Omental fat pad (tissue), 4 donors: ENCODE measurements at places on chromosomes 2 and 18. TPM values are rescaled to one million over a fixed set of nuclear protein-coding genes. Genes with fewer than 3 reads are reported as not detected.
A peak's percentile ranks its signal among the peaks of the same experiment; 100 is the strongest.

Gene TMEM198
- total RNA-seq, result 1.9 TPM

Gene KLF11
- total RNA-seq, result 63.6 TPM

Gene ABCB11
- total RNA-seq, result 0.37 TPM

Gene KIAA2012
- total RNA-seq, result not detected

Gene PIAS2
- total RNA-seq, result 22.4 TPM

Gene RNF144A
- 12.6 TPM for total RNA-seq

Gene DHRS9
- total RNA-seq, result 6.7 TPM

Gene OTOF
- total RNA-seq, result not detected

Gene LINC00305
- total RNA-seq, result not detected

Gene KLHL29
- 19.5 TPM for total RNA-seq

Gene SERPINB13
- not detected for total RNA-seq

Gene MTCL1
- 2.0 TPM for total RNA-seq

Gene TRPM8
- not detected for total RNA-seq

Gene SPDYA
- not detected for total RNA-seq

Gene INHBB
- total RNA-seq, result 15.8 TPM

Gene RAMP1
- total RNA-seq, result 36.0 TPM

DNA sequence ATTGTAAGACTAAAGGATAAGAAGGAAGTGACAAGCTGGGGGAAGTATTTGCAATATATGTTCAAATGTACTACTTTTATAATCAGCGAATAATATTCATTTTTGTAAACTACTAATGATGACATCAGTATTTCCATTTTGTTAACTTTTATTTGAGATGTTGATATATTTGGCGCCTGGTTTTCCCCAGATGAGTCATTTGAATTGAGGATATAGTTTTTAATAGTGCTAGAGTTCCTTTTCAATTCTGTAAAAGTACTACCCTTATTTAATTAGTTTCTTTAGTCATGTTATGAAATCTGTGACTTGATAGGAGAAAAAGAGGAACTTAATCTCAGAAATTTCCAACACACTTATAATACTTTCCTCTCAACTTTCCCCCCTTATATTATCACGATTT, 495.3 kb downstream of the IRS1 start:
- no peak for DNase-seq

DNA sequence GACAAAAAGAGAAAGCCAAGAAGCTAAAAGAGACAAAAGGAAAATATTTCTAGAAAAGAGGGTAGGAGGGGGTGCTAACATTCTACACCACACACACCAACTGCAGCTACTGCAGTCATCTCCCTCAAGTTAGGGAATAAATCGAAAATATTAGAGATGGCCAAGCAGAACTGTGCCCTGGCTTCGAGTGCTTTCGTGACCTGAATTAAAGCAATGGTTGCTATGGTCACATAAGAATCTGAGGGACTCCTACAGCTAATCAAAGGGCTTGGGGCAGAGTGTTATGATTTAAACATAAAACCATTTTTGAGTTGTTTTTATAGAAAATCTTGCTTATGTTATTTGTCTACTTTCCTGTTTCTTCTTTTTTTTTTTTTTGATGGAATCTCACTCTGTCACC, 159.6 kb upstream of the HNRNPA3 start:
- DNase-seq, result no peak

DNA sequence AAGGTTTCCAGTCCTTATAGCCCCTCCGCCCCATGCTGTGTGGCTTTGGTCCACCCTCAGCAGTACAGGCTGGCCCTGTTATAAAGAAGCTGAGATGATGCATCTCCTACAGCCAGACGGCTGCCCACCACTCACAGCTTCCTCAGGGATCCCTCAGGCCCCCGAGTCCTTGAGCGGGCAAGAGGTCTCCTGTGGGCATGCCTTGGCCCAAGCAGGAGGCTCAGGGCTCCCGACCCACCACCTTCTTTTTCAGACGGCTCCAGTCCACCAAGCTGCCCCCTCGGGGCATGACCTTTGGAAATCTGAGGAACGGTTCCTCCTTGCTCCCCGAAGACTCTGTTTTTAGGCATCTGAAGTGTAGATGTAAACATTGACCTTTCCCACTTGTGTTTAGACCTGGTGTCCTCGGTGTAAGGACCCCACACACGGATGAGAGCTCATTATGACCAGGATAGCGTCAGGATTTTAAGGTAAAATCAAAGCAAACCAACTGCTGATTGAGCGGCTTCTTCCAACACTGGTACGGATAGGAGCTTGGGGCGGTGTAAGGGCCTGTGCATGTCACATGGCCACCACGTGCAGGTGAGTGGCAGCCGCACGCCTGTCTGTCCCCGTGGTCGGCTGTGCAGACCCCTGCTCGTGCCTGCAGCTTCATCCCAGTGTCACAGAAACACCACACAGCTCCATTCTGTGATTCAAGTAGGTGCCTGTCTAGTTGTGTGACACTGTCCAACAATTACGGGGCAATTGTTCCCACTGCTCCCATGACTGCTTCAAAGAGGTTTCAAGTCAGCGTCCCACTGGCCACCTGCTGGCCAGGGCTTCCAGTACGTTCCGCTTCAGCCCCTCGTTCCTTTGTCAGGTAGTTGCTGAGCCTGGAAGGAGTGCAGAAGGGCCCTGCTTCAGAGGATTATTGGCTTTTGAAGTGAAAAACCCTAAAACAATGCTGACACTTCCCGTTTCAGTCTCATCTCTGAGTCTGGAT, 74.7 kb downstream of the NDUFA10 start:
- no peak for DNase-seq

- DNase-seq, result no peak
Measured at GRCh38 chr2:81976998-81977397, 1672.4 kb upstream of the LRRTM1 start.

DNA sequence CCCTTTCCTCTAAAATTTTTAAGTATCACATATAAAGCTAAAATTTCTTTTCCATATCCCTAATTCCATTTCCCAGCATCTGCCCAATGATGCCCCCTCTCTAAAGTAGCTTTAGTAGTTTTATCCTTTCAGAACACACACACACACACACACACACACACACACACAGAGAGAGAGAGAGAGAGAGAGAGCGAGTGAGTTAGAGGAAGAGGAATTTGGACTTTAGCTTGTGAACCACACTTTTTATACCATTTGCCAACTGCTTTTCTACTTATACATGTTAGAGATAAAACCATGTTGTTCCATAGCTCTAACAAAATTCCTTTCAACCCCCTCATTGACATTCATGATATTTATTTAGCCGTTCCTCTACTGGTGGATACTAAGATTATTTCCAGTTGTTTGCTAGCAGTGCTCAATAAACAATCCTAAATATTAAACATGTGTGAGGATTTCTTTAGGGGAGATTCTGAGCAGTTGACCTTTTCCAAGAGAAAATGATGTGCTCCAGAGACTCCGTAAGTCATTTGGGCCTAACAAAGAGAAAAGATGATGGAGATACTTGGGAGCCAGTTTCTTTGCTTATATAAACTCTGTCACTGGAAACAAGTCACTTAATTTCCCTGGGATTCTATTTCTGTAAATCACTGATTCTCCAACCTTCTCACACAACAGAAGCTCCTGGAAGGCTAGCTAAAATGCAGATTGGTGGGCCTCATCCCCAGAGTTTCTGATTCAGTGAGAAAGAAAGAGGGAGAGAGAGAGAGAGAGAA, 229.7 kb upstream of the SP5 start:
- no peak for DNase-seq

GRCh38 chr2:79359419-79359818, 153.4 kb upstream of the CTNNA2 start:
- DNase-seq, result no peak

DNA sequence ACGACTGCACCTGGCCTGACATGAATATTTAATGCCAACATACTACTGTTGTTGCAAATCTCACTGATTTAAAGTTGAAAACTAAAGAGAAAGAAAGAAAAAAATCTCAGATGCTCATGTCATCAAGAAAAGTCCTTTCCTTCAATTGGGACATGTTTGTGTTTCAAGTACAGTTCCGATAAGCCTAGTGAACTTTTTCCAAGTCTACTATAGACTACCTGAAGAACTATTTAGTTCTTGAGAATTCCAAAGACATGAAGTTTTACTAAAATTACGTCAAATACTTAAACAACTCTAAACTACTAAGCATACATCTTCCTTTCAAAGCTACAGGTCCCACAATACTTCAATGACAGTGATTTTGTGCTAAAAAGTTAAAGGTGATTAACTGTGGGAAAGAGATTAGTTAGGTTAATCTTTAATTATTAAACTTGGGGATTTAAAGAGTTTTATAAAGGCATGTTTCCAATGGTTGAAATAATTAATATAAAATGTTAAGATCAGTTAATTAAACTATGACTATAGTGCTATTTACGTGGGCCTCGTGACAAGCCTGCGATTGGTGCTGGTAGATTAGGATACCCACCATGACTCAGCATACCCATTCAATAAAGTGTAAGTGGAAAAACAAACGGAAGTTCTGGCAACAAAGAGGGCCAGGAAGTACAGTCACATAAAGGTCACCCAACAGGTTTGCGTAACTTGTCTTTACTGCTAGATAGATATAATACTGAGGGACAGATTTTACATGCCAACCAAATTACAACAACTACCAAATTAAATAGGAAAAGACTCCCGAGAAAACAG, 55.5 kb downstream of the SEPTIN10 start:
- no peak for DNase-seq

GRCh38 chr18:49207361-49207760, 253.1 kb downstream of the DYM start:
- DNase-seq, result no peak

- no peak for DNase-seq
Measured at GRCh38 chr2:120957905-120958304, 222.2 kb downstream of the GLI2 start.

GRCh38 chr2:216665242-216665641, 30.1 kb downstream of the IGFBP5 start:
- no peak for DNase-seq

GRCh38 chr18:6145645-6146306, 250.5 kb upstream of the TMEM200C start:
- no peak for DNase-seq

GRCh38 chr2:42923580-42924417, 131.4 kb upstream of the HAAO start:
- peak; percentile 17 for DNase-seq

- no peak for DNase-seq
Measured at GRCh38 chr2:164420787-164421186, 200.5 kb downstream of the GRB14 start.
